ENCODE measurements at places on chromosomes 5 and 9.

DNA sequence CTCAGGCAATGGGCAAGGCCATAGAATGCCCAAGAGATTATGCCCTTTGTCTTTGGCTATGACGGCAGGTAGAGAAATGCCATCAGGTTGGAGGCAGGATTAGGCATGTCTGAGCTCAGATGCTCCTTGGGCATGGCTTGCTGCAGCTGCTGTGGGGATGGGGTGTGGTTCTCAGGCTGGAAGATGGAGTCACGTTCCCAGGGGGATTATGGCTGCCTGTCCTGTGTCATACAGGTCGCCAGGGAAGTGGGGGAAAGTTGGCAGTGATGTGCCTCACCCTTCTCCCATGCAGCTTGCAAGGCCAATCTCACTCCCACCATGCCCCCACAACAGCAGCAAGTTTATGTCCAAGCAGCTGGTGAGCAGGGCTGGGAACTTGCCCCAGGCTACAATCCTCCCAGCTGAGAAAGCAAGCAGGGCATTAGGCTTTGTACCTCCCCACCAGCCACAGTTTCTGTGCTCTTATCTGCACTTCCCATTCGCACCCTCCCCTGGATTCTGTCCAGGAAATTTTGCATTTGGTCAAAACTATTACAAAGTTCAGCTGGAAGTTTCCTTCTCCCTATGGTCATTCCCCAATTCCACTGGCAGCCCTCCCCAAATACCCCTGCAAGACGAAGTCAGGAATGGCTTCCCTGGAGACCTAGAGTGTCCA, 1788.0 kb upstream of the NUDT12 start:
- DNase-seq, result no peak

DNA sequence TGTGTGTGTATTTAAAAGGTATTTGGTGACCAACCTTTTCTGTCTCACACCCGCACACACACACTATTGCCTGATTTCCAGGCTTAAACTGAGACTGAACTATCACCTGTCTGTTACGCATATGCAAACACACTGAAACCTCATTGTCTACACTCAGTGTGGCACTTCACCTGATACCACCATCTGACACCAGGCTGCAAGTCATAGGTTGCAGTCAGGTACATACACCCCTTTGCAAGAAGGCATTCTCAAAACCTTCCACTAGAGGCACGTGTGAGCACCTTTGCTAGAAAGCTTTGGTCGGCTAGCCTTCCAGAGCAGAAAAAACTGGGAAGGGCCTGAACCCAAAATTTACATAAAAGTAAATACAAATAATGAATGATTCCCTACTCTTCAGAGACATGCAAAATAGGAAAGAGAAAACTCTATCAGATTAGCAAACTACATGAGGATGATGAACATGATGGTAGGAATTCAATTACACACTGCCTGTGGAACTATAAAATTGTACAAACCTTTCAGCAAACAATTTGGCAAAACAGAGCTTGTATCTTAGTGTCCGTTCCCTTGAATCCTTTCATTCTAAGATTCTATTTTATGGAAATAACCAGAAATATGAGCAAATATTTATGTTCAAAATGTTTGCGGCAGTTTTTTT, 5.9 kb upstream of the FOXD1 start:
- DNase-seq, result peak; percentile 50

GRCh38 chr5:115349001-115349817, 52.8 kb upstream of the CCDC112 start:
- peak; percentile 84 for DNase-seq

GRCh38 chr9:72038408-72038807, 22.0 kb downstream of the C9orf57 start:
- no peak for DNase-seq

- no peak for DNase-seq
Observed at GRCh38 chr9:87285183-87285850, 212.3 kb upstream of the DAPK1 start.

DNA sequence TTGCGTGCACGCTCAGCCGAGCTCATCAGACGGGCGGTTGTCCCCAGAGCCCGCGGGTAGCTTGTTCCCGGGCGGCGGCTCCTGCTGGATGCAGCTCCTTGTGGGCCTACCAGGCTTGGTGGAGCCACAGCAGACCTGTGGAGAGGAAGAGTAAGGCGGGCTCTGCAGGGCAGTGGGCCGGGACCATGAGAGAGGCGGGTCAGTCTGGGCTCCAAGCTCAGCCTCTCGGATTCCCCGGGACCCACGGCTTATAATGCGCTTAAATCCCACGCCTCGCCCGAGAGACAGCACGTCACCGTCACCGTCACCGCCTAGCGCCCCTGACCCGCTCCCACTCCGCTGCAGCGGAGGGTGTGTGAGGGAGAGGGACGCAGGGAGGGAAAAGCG, 1.9 kb upstream of the ANKRD18A start:
- DNase-seq, result no peak

- no peak for DNase-seq
Observed at GRCh38 chr5:151581347-151581746, 9.8 kb downstream of the FAT2 start.

GRCh38 chr9:94875300-94876020, 149.0 kb downstream of the AOPEP start:
- DNase-seq, result no peak

DNA sequence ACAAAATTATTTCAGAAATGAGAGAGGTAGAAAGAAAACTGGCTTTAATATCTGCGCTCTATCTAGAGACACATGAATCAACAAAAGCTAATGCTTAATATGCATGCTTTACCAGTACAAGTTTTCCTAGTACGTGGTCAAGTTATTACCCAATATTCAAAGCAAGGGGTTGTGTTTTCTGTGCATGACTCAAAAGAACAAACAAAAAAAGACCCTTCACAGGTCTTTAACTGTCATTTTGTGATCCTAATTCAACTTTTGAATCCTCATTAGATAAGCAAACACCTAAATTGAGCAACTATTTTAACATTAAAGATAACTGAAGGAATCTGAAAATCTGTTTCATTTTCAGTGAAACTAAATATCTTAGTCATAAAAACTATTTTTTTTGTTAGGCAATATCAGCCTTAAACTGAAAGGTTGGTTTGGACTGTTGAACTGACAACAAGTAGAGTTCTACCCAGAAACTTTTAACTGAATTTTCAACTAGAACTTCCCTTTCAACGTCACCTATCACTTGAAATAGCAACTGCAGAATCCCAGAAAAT, 12.5 kb downstream of the ST8SIA4 start:
- no peak for DNase-seq

DNA sequence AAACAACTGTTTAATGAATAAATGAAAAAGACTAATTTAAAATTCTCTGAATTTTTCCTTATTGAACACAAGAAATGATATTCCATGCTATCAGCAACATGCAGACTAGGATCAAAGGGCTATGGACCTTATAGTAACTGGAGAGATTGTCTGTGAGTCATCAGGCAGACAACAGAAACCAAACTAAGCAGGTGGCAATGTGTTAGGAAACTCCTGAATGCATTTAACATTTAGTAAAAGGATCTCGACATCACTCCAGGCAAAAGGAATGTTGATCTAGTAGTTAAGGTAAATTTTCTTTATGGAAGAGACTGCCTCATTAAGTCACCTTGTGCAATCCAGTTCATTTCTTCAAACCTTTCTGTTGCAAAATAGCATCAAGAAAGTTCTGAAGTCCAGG, 58.4 kb downstream of the ARL15 start:
- no peak for DNase-seq

- peak; percentile 77 for DNase-seq
Observed at GRCh38 chr5:179304466-179304865, 40.8 kb downstream of the ADAMTS2 start.

DNA sequence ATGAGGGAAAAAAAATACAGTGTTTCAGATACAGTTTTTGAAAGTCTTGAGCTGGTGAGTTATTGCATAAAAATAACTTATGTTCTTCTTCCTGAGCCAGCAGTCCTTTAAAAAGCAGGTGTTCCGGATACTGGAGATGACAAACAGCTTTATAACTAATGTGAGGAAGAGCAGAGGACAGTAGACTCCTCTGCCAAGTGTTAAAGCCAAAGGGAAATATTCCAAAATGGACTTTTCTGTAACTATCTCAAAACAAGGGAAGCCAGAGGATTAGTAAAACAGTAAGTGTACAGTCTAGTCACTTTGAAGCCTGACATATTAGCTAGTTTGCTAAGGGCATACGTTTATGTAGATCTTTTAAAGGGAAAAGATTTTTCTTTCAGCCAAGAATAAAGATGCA, 11.0 kb upstream of the SNCAIP start:
- DNase-seq, result no peak
